ENCODE measurements at places on chromosomes 1 and 21.
A peak's percentile ranks its signal among the peaks of the same experiment; 100 is the strongest.

GRCh38 chr21:36169470-36170128 lies 13.0 kb downstream of the DOP1B start:
- DNase-seq = no peak

DNA sequence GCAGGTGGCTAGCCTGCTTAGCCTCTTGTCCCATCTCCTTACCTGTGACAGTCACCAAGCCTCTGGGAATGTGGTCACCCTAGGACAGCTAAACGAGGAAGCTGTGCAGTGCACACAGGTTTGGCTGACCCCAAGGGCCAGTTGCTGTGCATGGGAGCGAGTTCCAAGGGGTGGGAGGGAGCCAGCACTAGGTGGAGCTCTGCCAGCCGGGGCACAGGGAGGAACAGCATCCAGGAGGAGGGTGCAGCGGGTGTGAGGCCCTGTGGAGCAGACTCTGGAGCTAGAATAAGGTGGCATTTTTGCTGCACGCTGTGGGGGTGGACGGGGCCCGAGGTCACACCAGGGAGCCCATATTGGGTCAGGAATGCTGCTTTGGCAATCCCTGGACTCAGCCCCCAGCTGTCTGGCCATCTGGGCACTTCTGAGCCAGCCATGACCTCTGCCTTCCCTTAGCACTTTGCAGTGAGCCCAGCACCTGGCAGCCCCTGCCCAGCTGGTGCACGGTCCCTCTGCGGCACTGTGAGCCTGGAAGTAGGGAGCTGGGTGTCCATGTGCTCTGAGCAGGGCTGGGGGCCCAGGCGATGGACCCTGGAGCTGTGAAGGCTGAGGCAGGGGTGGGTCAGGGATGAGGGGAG lies 8.7 kb downstream of the PDXK start:
- no peak for DNase-seq

DNA sequence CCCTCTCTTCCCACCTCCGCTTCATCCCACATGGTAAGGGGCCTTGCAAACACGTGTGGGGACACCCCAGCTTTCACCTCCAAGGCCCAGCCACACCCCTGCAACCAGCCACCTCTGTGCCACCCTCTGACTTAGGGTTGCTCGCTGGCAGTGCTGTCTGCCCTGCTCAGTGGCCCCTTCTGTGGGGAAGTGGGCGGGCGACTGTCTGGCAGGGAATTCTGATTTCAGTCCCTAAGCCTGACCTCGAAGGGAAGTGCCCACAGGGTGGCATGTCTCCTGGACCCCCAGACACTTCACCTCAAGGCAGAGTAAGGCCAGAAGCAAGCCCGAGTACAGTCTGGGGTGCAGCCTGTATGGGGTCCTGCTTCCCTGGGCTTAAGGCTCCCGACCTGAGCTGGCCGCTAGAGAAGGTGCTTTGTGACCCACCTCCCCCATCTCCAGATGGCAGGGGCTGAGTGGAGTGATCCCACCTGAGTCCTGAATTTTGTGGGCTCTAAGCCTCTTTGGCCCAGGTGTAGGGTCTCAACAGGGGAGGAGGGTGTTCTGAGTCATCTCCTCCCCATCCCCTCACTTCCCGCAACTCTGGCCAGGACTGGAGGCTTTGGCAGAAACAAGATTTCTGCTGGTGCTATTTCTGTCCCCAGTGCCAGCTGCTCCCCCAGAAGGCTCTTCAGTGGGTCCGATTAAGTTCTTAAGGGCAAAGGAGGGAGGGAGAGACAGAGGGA lies 7.0 kb downstream of the RD3 start:
- peak; percentile 34 for DNase-seq

- DNase-seq = no peak
Observed at GRCh38 chr1:59404796-59405195, 107.9 kb downstream of the FGGY start.

DNA sequence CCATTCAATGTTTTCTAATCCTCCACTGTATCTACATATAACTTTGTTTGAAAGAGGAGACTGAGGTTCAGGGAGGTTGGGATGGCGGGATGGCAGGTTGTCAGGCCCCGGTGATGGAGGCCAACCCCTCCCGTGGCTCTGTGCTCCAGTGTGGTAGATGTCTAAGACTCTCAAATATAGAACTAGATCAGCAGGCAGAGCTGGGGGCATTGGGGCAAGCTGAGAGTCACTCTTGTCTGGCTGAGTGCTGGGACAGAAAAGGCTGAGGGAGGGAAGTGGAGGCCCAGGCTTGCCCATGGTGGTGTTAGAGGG lies 1.7 kb downstream of the IL6R start:
- no peak for DNase-seq

DNA sequence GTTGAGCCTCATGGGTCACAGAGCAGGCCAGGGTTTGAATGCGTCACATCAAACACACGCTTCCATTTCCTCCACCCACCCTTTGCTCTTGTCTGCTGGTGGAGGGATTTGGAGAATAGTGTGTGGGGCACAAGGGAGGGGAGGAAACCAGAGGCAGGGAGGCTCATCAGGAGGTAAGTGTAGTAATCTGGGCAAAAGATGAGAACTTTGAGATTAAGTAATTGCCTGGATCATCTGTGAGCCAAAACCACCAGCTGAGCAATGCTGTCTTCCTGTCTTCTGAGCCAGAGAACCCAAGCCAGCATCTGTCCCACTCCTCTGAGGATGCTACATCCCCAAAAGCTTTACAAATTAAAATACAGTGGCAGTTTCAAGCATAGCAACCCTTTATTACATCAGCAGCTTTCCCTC lies 45.2 kb downstream of the C8B start:
- DNase-seq = no peak

Measured in activated CD8-positive, alpha-beta memory T cell treated with anti-CD3 and anti-CD28 coated beads, Interleukin-2, amount 50 U/mL, for 48 hours (primary cell).